ENCODE measurements at places on chromosomes 5 and 9. TPM values are rescaled to one million over a fixed set of nuclear protein-coding genes. Genes with fewer than 3 reads are reported as not detected.

- H3K27ac ChIP-seq = no peak overlapping the region
- peaks cover 52% of the 10 kb centered on the region for H3K36me3 ChIP-seq
- no peaks in the 10 kb centered on the region for H3K27me3 ChIP-seq
- peaks cover 6% of the 10 kb centered on the region for H3K4me1 ChIP-seq
- DNase-seq = no peak
- H3K4me3 ChIP-seq = no peak overlapping the region
Measured at GRCh38 chr5:6371079-6371810, 7.1 kb downstream of the MED10 start.

DNA sequence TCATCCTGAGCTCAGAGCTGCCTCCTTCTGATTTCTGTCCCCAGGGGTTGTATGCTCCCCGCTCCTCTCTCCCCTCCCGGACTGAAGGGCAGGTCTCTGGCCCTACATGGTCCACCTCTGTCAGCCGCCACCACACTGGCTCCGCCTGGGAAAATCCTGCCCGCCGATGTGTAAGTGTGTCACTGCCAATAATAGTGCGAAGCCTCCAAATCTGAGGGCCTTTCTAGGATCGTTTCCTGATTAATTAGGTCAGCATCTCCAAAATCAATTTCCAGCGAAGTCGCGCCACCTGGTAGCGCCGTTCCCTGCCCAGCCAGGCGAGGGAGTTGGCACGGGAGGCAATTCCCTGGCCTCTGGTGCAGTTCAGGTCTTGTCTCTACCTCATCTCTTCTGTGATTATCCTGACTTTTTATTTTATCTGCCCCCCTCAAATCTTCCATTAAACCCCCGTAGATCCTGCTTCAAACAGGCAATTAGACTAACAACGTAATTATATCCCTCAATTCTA, 73.5 kb downstream of the ZNF618 start:
- H3K36me3 ChIP-seq = no peaks in the 10 kb centered on the region
- H3K4me1 ChIP-seq = no peaks in the 10 kb centered on the region
- no peak for DNase-seq
- no peak overlapping the region for H3K27ac ChIP-seq
- H3K27me3 ChIP-seq = no peaks in the 10 kb centered on the region

- no peak overlapping the region for H3K27ac ChIP-seq
- H3K4me3 ChIP-seq = no peak overlapping the region
- no peaks in the 10 kb centered on the region for H3K27me3 ChIP-seq
- no peaks in the 10 kb centered on the region for H3K36me3 ChIP-seq
- no peak for DNase-seq
Measured at GRCh38 chr5:71938895-71939294, 168.4 kb upstream of the MAP1B start.

PCDHGB2 gene
- 0.33 TPM for total RNA-seq

DNA sequence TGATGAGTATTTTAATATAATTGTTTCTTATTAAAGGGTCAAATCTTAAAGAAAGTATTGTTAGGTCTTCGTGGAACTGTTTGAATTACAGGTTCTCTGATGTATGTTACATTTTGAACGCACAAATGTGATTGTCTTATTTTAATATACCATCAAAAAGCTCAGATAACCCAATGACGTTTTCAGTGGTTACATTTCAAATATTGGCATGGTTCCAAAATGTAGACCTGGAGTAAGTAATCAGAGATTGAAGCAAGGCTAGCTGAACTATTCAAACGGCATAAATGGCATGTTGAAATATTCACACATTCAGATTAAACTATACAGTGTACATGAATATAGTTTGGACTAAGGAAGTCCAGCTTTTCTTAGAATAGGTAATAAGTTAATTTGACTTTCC, 281.7 kb upstream of the EFNA5 start:
- H3K36me3 ChIP-seq = no peaks in the 10 kb centered on the region
- H3K4me3 ChIP-seq = no peak overlapping the region
- no peak for DNase-seq
- H3K27me3 ChIP-seq = no peaks in the 10 kb centered on the region

GRCh38 chr5:141040093-141040770, 10.9 kb upstream of the PCDHB1 start:
- H3K36me3 ChIP-seq = no peaks in the 10 kb centered on the region
- no peak overlapping the region for H3K27ac ChIP-seq
- no peaks in the 10 kb centered on the region for H3K27me3 ChIP-seq
- H3K4me1 ChIP-seq = no peaks in the 10 kb centered on the region

PLPP7 gene
- total RNA-seq = not detected

DOCK8 gene
- total RNA-seq = 141 TPM

GRCh38 chr9:94514722-94515121, 40.2 kb upstream of the PCAT7 start:
- H3K4me1 ChIP-seq = no peaks in the 10 kb centered on the region
- H3K4me3 ChIP-seq = no peak overlapping the region
- H3K36me3 ChIP-seq = no peaks in the 10 kb centered on the region
- no peaks in the 10 kb centered on the region for H3K27me3 ChIP-seq
- H3K27ac ChIP-seq = no peak overlapping the region

- peaks cover 87% of the 10 kb centered on the region for H3K4me1 ChIP-seq
- no peak overlapping the region for H3K4me3 ChIP-seq
- H3K27me3 ChIP-seq = no peaks in the 10 kb centered on the region
- H3K36me3 ChIP-seq = no peaks in the 10 kb centered on the region
- no peak overlapping the region for H3K27ac ChIP-seq
Measured at GRCh38 chr5:131373265-131373664, 109.4 kb downstream of the CDC42SE2 start.

PAPPA gene
- total RNA-seq = not detected

SLC6A19 gene
- total RNA-seq = not detected

TUSC1 gene
- not detected for total RNA-seq

QRFP gene
- not detected for total RNA-seq

Data from CD8-positive, alpha-beta memory T cell (primary cell).